Panc1 (cell line): ENCODE measurements at places on chromosomes 7 and 10. TPM values are rescaled to one million over a fixed set of nuclear protein-coding genes. Genes with fewer than 3 reads are reported as not detected.

The SPDYE9 gene
- not detected for total RNA-seq

The ANKRD61 gene
- total RNA-seq = 0.18 TPM

The CYP3A7 gene
- not detected for total RNA-seq

The LIPJ gene
- total RNA-seq = not detected

The MYH16 gene
- total RNA-seq = 0.23 TPM

The EGR2 gene
- 0.82 TPM for total RNA-seq

The CAV2 gene
- total RNA-seq = 217 TPM

The CNPY4 gene
- 12.6 TPM for total RNA-seq
